ENCODE measurements at places on chromosomes 3 and 15.

GRCh38 chr3:191985691-191986090, 524.7 kb downstream of the PYDC2 start:
- DNase-seq = no peak

DNA sequence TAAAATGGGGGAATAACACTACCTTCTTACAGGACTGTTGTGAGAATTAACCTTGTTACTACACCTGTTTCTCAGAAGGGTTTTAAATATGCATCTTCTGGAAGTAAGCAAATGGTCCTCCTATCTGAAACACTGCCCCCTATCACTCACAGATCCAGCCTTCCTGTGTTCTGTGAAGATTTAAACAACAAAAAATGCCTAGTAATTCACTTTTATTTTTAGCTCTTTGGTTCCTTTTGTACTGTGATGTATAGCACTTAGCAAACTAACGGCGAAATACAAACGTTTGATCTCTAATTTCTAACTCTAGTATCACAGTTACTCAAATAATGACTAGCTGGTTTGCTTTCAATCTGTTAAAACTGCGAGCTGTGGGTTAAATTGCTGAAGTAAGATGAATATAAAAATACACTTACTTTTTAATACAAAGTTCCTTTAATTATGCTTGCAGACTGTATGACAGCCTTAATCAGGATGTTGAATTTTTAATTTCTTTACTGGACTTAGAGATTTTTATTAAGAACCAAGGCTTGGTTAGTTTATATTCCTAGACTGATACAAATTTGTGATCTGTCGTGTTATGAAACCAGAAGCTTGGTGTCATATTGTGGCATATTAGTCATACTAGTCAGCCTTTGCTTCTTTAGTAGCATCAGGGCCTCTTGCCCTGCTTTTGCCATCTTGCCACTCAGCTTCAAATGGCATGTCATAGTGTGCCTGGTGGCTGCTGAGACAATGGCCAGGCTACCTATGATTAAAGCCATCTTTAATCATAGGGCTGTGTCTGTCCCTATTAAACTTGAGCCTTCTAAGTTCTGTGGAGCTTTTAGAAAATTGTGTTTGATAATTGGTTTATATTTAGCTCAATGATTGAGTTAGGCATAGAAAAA, 9.2 kb downstream of the EIF3J start:
- DNase-seq = no peak

GRCh38 chr15:35616498-35617271, 70.7 kb upstream of the DPH6 start:
- DNase-seq = no peak

GRCh38 chr15:93052090-93052879, 36.7 kb downstream of the RGMA start:
- no peak for DNase-seq

- no peak for DNase-seq
Measured at GRCh38 chr15:81118361-81118760, 15.7 kb upstream of the CFAP161 start.

GRCh38 chr3:86029590-86029989, 961.4 kb downstream of the VGLL3 start:
- DNase-seq = no peak

DNA sequence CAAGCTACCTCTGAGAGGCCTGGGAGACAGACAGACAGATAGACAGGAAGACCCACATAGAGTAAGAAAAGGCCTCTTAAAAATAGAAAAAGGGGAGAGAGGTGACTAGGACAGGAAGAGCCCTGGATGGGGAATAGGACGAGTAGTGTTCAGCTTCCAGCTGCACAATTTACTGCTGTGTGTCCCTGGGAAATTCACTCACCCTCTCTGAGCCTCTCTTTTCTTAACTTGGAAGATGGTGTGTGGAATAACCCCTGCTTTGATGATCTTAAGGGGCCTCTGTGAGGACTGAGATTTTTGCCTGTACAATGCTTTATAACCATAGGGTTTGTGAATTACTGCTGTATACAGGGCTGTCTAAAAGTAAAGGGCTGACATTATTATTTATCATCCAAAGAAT, 37.5 kb downstream of the FEM1B start:
- DNase-seq = no peak

- DNase-seq = no peak
Measured at GRCh38 chr3:157445857-157446256, 9.2 kb downstream of the PTX3 start.

DNA sequence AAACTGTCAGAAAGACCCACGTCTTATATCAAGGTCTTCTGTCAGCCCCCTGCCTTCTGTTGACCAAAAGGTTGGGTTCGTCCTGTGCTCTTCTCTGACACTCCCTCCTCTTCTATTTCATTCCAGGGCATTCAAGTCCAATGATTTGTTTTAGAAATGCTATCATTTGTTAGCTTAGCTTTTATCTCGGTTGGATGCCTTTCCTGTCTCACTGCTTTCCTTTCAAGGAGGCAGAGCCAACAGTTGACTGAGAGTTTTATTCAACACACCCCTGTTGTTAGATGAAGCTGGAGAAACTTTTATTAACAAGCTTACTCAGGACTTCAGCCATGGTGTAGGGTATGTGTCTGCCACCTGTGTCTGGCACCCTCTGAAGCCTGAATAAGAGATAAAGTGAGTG, 112.0 kb upstream of the SLC7A14 start:
- DNase-seq = no peak

- DNase-seq = no peak
Measured at GRCh38 chr3:100319951-100320350, 14.6 kb upstream of the NIT2 start.

DNA sequence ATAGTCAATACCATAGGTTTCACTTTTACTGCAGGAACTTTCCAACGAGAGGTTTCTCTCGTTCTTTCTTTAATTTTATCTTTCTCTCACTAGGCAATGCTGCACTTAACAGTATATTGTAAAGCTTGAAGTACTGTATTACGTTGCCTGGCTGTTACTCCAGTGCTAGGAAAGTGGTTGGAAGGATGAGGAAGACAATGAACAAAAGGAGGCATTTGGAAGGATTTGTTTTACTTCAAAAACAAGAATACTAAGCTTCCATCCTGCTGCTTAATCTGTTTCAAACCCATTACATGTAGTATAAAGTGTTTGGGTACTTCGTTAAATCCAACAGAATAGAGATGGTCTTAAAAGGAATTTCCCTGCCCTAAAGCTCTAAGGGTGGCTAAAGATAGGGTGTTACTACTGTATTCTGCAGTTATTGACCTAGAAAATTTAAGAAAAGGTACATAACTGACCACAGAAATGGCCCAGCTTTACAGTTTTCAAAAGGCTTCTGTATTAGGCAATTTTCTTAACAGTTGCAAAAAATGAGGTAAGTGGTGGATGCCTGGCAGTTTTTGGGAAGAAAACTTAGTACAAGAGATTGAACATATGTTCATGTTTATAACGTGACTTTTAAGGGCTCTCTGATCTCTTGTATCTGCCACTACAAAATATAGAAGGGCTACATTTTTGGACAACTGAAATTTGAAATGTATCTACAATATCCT, 785 bp upstream of the IFT57 start:
- no peak for DNase-seq

- DNase-seq = no peak
Measured at GRCh38 chr3:180306691-180307090, 270.0 kb upstream of the PEX5L start.

GRCh38 chr15:53072077-53072476, 281.9 kb upstream of the ONECUT1 start:
- peak; percentile 3 for DNase-seq

DNA sequence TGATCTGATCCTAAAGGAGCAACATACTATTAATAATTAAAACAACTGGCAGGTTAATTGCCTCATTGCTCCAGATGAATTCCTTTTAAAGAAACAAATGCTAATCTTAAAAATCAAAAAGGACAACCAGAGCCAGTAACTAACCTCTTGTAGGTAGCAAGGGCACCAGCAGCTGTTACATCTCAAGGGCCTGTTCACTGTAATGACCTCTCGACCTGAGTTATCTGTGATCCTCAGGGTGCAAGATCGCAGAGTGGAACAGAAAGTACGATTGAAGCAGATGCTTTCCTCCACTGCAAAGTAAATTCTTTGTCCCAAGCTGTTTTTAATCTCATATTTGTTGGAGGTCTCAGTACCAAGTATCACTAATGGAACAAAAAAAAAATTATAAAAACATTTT, 11.4 kb downstream of the PLSCR5 start:
- DNase-seq = no peak

DNA sequence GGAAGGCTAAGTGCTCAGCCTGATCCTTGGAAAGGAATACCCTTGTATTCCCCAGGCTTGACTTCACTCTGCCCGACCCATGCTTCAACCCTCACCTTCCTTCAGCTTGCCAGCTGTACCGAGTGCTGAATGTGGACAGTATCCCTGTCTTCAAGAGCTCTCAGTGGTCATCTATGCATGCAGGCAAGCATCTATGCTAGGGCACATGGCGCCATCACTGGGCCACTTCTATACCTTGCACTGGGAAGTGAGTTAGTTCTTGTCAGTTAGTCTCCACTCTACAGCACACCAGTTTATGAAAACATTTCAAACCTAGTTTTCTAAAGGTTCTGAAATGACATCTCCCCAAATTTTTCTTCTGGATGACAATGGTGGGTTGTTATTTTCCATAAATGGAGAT, 82.0 kb upstream of the MYRIP start:
- DNase-seq = no peak

DNA sequence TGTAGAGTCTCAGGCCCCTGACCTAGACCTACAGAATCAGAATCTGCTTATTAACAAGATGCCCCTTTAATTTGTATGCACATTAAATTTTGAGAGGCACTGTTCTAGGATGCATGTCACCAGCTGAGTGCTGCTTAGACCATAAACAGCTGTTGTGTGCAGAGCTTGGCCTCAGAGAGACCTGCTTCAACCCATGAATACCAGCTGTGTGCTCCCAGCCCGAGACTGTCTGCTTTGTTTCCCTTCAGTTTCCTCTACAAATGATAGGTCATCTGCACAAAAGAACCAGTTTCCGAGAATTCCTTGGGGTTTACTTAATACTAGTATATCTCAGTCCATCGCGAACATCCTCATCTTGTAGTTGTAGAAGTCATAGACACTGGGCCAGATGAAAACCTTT, 158.5 kb upstream of the PFN2 start:
- no peak for DNase-seq

DNA sequence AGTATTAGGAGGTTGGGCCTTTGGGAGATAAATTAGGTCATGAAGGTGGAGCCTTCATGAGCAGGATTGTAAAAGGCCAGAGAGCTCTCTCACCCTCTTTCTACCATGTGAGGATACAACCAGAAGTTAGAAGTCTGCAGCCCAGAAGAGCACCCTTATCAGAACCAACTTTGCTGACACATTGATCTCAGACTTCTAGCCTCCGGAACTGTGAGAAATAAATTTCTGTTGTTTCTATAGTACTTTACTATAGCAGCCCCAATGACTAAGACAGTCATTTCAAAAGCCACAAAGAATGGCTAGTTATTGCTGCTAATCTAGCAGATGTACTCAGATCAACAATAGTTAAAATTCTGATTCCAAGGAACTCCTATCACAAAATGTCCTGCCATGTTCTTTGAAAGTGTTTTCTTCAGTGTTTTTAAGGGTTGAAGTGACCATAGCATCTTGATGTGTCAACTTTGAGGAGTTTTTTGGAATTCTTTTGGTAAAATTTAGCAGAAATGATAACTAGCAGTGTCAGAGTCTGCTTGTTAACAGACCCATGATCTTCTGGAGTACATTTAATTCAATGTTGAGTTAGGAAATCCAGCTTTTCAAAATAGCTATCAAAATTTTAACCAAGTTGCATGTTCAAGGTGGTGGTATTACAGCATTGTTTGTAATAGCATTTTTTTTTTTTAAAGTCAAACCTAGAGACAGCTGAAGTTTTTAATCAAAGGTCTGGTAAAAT, 10.3 kb downstream of the DZIP3 start:
- no peak for DNase-seq

GRCh38 chr3:131009698-131010097, 16.9 kb downstream of the ASTE1 start:
- no peak for DNase-seq

- DNase-seq = no peak
Measured at GRCh38 chr3:52126036-52126435, 28.2 kb downstream of the POC1A start.

GRCh38 chr3:193053046-193053435, 135.4 kb upstream of the MB21D2 start:
- DNase-seq = no peak

GRCh38 chr3:172522871-172523818, at the start of gene TNFSF10:
Gene TNFSF10 (minus strand): TSS chr3:172523430. CDS start chr3:172523384, 46 bp downstream.
- no peak for DNase-seq

DNA sequence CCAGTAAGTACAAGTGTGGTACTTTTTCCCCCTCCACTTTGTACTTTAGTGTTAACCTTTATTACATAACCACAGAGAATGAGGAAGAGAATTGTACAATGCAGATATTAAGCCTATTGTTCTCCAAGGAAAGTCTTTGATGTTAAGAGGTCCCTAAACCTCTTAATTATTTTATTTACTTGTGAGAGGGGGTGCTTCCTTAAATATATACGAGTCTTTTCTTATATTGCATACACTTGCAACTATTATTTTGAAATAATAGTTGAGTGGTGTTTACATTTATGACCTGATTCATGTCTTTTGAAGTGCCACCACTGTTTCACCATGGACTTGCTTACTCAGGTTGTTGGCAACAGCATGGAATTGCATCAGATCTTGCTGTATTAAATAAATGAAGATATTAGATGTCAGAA, 10.1 kb downstream of the USP3 start:
- DNase-seq = no peak

DNA sequence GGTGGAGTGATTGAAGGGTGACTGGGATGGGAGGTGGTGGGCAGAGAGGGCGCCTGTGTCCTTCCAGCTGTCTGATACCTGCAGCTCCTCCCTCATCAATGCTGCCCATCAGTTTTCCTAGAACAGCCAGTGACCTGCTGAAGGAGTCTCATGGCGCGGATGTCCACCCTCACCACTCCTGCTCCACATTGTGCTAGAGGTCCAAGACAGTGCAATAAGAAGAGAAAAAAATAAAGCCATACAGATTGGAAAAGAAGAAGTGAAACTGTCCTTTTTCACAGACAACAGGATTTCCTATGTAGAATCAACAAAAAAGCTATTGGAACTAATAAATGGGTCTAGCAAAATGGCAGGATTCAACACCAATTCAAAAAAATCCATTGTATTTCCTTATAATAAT, 7.4 kb downstream of the ZDHHC19 start:
- DNase-seq = no peak

DNA sequence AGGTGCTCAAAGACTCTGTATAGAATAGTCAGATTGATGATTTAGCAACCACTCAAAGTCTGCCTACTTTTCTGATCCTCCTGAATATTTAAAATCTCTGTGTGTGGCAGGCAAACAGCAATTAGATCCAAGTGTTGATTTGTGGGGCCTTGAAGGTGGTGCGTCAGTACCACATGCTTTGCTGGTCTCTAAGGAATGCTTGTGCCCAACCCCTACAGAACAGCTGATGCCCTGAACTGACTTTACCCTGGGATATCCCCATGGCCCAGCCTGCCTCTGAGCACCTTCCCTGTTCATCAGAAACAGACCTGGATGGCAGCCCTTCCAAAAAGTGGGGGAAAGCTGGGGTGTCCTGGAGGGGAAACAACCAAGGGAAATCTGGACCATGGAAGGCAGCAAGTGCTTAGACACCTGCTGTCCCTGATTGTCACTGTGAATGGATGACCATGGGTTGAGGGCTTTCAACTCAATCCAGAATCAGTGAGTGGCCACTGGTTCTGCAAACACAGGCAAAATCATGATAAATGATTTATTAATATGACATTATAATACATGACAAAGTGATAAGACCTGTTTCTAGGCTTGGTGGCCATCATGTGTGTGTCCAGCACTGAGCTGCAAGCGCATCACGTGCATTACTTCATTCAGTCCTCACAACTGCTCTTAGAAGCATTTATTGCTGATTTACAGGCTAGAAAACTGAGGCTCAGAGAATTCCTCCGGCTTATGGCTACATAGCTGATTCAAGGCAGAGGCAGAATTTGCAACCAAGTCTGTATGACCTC, 76.1 kb upstream of the TPM1 start:
- DNase-seq = no peak
